ENCODE measurements at places on chromosomes 3 and 15.

GRCh38 chr3:79314544-79314943 is 453.3 kb downstream of the ROBO1 start:
- no peak for DNase-seq

GRCh38 chr3:38454884-38455638 is 1.4 kb downstream of the ACVR2B start:
- DNase-seq: peak; percentile 94

GRCh38 chr3:12755754-12756153 is 3.3 kb downstream of the TMEM40 start:
- no peak for DNase-seq

GRCh38 chr15:52115598-52116427 is 3.2 kb upstream of the BCL2L10 start:
- no peak for DNase-seq

- no peak for DNase-seq
Observed at GRCh38 chr15:57146506-57147201, 228.2 kb downstream of the TCF12 start.

- DNase-seq: no peak
Observed at GRCh38 chr3:256501-256900, 59.9 kb downstream of the CHL1 start.

GRCh38 chr15:70159713-70160009 is 61.9 kb upstream of the TLE3 start:
- no peak for DNase-seq

DNA sequence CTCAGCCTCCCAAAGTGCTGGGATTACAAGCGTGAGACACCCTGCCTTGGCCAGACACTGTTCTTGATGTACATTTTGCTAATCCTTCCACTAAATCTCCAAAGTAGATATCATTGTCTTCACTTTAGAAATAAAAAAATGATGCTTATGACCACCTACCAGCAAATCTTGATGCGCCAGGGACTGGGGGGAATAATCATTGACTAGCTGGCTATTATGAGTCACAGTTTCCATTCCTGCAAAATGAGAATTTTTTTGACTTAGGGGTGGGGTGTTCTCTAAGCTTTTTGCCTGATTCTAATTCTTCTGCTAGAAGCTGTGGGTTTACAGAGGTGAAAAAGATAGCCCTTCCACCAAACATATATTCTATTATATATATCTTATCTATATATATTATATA is 17.1 kb upstream of the RFC4 start:
- no peak for DNase-seq

- no peak for DNase-seq
Observed at GRCh38 chr15:38761681-38762080, 197.1 kb upstream of the RASGRP1 start.

DNA sequence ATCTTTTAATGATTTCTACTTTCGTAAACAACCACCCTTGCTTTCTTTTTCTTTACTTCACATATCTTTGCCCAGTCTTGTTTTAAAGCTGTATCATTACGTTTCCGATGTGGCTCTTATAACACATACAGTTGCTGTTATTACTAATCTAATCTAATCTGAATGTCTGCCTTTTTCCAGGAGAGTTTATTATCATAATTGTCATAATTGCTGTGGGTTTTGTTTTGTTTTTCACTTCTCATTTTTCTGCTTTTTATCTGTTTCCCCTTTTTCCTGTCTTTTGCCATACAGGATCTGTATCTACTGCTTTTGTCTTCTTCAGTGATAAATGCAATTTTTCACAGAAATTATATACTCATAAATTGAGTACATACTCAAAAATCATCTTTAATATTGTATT is 24.9 kb downstream of the HACL1 start:
- no peak for DNase-seq

All from kidney (tissue), 22 donors.